ENCODE measurements at places on chromosomes 1 and 21.

DNA sequence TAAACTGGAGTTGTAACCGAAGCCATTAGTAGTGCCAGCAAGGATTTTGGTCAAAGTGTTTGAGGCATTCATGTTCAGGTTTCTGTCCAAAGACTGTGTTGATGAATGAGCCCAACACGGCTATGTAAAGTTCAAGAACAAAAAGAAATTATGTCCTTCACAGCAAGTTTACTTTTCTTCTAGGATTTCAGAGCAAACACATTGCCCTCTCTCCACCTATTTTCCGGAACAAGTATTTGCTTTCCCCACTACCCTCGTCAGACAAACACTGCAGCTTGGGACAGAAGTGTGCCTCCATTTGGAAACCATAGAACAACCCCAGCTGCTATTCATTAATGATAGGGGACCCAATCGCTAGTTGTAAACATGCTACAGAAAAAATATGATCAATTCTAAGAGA lies 151.4 kb upstream of the C1orf105 start:
- no peak for DNase-seq

DNA sequence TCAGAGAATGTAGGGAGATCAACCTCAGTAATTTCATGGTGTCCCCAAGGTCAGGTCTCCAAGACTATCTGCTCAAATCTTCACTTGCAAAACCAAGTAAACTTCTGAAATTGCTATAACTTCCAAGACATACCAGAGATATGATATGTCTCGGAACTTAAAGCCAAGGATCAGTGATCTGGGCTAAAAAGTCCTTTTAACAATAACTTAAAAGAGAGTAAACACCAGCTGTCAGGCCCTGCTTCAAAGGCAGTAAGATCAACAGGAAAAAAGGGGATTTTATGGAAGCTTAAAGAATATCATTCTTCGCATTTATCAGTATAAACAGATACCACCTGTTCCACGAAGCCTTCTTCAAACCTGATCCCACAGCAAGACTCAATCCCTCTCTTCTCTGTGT lies 13.7 kb downstream of the UBR4 start:
- no peak for DNase-seq

- DNase-seq = no peak
Measured at GRCh38 chr21:40313260-40313659, 446.0 kb downstream of the PCP4 start.

GRCh38 chr1:57235730-57236510 lies 187.9 kb downstream of the DAB1 start:
- no peak for DNase-seq

DNA sequence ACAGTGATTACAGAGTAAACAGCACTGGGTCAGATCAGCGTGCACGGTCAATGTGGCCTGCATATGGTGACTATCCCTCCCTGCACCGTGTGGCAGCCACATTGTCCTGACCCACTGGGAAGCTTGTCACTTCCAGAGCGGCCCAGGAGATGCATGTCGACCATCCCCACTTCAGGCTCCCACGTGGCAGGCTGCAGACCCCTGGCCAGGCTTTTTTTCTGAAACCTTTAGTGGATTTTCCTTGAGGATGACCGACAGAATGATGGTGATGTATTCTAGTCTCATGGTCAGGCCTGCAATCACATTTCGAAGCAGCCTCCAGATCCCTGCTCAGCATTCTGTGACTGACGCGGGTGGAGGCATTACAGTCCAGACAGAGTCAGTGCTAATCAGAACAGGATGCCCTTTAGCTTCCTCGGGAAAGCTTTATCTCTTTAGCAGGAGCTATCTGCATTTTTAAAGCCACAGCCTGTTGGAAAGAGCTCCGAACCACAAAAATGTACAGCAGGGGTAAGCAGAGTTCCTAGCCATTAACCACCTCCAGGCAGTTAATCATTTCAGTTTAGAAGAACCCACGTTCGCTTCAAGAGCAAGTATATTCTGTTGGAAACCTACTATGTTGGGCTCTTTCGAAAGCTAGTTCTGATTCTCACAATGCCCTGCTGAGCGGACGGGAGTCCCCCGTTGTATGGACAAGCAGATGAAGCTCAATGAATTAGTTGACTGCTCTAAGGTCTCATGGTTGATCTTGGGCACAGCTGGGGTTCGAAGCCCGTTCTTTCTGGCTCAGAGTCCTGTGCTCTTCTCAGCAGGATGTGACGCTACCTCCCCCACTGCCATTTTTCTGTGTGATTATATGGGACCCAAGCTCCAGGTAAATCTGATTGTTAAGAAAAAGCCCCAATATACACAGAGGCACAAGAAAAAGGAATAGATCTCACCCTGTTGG lies 56.5 kb downstream of the IRF2BP2 start:
- no peak for DNase-seq

DNA sequence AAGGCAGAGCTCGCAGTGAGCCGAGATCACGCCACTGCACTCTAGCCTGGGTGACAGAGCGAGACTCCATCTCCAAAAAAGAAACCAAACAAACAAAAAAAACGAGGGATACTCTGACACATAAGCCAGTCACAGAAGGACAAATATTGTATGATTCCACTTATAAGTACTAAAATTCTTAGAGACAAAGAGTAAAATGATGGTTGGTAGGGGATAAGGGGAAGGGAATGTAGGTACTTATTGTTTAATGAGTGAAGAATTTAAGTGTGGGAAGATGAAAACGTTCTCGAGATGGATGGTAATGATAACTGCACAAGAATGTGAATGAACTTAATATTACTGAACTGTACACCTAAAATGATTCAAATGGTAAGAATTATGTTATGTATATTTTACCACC lies 66.7 kb upstream of the GUCA2A start:
- no peak for DNase-seq

DNA sequence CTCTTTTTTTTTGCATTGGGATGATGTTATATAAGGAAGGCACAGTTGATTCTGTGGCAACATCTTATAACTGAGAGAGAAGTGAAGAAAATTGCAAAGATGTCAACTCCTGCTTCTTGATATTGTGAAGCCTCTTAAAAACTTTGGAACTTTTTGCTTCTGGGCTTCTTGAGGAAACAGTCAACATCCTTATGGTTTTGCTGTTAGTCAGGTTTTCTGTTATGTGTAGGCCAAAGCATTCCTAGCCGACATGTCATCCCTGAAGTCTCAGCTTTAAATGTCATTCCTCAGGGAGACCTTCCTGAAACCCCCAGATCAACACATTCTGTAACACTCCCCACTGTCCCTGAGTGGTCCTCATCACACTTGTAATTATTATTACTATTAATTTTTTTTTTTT lies 12.6 kb downstream of the FALEC start:
- peak; percentile 76 for DNase-seq

DNA sequence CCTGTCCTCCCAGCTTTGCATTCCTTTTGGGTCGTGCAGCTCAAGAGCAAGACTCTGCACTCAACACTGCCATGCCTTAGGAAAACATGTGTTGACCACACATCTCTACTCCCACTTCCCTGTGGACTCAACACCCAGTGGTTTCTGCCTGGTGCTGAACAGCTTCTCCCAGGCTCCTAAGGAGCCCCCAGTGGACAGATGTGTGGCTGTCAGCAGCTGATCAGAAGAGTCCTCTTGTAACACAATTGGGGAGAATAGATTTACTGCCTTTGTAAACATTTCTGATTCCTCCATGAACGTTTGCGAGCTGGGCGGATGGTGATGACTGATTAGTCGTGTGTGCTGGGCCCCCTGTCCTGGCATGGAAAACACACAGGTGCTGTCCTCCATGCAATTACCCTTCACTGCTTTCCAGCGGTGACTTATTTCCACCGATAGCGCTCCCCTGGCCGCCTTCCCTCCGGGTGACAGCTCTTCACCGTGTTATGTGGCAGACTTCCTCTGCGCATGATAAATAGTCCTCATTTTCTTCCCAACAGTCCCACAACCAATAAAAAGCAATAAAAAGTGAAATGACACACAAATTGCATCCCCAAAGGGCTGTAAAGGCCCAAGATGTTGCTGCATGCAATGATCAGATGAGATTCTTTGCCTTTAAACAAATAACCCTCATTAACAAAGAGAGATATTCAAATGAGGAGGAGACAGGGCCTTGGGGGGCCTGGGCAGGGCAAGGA lies 249.4 kb upstream of the AJAP1 start:
- no peak for DNase-seq

DNA sequence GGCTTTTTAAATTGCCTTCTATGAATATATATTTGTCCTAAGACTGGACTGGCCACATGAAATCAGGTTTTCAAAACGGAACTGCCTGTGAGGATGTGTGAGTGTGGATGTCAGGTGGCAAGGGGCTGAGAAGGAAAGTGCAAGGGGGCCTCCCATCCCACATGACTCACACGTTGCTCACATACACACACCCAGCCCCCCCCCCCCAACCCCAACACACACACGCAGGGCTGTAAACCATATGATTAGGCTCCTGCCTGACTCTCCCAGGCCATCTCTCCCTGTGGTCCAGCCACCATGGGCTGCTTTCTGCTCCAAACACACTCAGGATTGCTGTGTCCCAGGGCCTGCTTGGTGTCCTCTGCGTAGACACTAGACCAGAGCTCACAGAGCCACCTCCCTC lies 22.4 kb downstream of the DEGS1 start:
- DNase-seq = peak; percentile 84

GRCh38 chr1:87840767-87841166 lies 512.1 kb downstream of the LMO4 start:
- DNase-seq = no peak

DNA sequence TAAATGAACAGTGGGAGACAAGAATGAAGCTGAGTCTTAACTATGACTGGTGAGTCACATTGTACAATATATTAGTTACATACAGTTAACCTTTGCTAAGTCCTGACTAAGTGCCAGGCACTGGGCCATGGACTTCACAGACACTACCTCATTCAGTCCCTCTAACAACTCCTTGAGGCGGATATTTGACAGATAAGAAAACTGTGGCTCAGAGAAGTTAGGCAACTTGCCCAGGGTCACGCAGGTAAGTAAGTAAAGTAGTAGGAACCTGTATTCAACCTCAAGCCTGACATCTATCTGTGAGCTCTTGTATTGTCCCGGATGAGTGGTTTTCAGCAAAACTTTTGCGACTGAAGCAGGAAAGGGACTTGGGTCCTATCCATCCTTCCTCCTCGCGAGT lies 62.1 kb downstream of the GNG12 start:
- peak; percentile 95 for DNase-seq

GRCh38 chr1:182890927-182891610 lies 51.9 kb downstream of the DHX9 start:
- DNase-seq = no peak

DNA sequence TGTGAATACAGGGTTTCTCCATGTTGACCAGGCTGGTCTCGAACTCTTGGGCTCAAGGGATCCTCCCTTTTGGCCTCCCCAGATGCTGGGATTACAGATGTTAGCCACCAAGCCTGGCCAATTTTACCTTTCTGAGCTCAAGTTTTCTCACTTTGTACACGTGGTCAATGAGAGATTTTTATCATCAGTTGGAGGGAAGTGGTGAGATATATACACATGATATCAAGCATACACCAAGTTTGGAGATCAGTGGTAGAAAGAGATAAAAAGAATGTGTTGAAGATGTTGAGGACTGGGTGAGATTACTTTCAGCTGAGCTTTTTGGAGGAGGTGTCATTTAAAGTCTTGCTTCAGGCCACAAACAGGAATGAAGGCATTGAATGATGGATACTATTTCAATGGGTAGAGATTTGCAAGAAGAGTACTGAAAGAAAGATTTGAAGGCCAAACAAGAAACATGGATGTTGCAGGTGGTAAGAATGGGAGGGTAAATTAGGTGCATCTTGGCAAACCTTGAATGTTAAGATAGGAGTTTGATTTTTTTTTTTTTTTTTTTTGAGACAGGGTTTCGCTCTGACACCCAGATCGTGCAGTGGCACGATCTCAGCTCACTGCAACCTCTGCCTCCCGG lies 3.0 kb upstream of the SESN2 start:
- no peak for DNase-seq

DNA sequence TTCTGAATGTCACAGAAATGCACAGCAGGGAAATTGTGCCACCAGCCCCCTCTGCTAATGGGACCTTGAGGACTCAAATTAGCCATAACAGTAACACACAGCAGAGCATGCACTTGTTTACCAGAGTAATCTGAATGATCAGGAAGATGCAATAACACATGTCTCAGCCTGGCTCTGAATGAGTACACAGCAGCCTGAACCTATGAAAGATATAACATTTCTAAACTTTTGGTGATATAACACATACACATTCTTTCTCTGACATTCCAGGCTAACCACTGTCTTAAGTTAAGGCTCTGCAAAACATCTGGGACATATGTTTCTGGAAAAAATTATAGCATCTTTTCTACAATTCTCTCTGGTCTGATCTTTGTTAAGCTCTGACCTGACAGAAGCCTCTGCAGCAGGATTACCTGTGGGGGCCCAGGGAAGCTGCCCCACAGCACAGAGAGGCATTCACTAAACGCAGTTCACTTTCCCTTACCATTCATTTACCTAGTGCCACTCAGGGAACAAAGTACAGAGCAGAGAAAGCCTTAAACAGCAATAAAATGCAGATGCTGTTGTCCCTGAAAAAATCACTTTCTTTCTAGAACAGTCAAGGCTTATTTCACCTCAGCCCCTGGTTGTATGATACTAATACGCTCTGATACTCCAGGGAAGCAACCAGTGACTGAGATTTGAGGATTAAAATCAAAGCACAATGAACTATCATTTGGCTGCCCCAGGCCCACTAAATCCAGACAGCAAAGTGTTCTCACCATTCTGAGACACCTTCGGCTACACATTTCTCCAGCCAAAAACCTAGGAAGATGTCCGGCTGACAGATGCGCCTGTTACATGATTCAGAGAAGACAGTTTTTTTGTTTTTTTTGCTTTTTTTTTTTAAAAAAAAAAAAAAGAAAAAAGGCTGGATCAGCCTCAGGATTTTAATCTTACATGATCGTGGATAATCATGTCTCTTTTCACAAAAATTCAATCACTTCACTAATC lies 54.0 kb upstream of the CNN3 start:
- DNase-seq = no peak

DNA sequence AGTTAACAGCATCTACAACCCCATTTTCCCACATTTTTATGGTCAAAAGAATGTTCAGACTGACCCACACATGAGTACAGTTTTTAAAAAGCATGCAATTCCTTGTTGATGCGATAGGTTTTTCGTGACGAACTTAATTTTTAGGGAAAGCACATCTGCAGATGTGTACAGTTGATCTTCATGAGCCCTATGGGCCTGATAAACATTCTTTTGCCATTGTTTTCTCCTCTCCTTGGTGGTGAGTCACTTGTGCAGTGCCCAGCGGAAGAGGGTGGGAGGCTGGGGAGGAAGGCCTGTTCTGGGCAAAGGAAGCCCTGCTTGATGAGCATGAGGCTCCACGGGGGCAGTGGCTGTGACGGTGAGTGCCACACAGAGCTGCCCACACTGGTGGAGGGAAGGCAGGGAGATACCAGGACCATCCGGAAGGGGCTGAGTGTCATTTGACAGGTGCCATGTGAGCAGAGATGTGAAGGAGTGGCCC lies 5.3 kb downstream of the ARF1 start:
- DNase-seq = peak; percentile 73

- DNase-seq = no peak
Measured at GRCh38 chr1:8878448-8878697, at the start of gene ENO1. ENO1 (minus strand) TSS chr1:8878686; CDS start chr1:8874908, 3,778 bp downstream.

GRCh38 chr1:88774151-88774556 lies 90.1 kb downstream of the PKN2 start:
- DNase-seq = peak; percentile 97

GRCh38 chr1:57210881-57211280 lies 213.0 kb downstream of the DAB1 start:
- DNase-seq = no peak

GRCh38 chr1:177620636-177621190 lies 349.1 kb downstream of the SEC16B start:
- peak; percentile 70 for DNase-seq

All from epithelial cell of esophagus (primary cell).